ENCODE measurements at places on chromosomes 3 and 15.
A peak's percentile ranks its signal among the peaks of the same experiment; 100 is the strongest.

DNA sequence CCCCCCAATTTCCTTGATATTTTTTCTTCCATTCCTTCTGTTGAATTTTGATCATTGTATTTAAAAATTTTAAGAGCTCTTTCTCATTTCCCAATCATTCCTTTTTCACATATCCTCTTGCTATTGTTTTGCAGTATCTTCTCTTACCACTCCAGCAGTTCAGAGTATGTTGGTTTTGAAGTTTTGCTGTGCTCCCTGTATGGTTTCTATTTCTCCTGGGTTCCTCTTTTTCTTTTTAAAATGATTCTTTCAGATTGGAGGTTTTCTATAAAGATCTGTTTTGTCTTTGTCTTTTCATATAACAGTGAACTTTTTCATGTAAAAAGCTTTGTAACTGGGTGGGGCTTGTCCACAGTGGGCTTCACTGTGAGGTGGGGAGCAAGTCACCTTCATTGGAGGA is 12.8 kb downstream of the USP3 start:
- DNase-seq = no peak

- no peak for DNase-seq
Measured at GRCh38 chr3:45688194-45688881, 858 bp upstream of the SACM1L start.

DNA sequence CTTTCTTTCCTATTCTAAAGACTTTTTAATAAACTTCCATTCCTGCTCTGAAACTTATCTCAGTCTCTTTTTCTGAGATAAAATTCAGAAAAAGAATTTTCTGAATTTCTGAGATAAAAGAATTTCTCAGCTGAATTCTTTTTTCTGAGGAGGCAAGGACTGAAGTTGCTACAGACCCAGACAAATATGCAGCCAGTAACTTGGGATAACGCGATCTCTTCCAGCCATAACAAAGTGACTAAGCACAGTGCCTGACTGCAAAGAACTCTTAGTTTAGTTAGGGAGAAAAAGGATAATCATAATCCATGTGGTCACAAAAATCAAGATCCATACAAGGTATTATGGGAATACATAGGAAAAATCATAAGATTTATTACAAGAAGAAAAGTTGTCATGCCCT is 222.0 kb upstream of the GAP43 start:
- DNase-seq = no peak

DNA sequence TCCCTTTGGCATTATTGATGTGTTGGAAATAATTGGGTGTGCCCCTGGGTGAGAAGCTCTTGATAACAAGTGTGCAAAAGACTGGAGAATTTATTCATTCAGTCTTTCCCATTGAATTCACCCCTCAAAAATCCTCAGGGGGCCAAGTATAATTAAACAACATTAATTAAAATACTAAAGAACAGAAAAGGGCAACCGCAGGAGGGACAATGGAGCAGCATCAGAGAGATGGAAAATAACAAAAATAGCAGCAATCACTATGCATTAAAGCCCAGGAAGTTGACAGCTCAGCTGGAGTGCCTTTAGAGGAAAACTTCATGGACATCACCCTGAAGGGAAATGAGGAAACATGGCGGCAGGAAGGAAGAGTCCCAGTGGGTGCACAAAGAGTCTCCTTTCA is 227.6 kb downstream of the MINAR1 start:
- DNase-seq = no peak

DNA sequence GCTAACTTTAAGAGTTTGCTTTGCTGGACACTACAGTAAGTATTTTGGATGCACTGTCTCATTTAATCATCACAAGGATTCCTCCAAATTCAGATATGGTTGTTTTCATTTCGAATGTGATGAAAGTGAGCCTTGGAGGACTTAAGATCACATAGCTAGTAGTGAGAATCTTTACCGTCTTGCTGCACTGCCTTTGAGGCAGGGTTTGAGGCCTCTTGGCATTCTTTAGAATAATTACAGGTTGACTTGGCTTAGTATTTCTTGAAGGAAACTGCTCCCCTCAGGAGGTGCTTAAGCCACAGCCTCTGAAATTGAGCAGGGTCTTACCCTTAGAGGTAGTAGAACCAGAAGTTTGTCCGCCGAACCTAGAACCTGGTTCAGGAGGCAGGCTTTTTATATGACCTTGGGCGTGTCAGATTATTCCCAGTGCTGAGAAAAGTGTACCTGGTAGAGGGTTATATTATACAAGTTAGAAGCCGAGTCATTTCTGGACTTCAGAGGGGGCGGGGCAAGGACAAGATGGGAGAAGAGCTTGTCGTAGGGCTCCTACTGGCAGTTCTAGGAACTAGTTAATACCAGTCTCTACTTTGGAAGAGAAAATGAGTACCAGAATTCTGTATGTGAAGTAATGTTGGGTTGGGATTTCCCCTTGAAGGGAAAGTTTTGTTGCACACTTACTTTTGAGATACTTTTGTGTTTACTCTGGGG is 1.1 kb downstream of the TFG start:
- DNase-seq = peak; percentile 18

DNA sequence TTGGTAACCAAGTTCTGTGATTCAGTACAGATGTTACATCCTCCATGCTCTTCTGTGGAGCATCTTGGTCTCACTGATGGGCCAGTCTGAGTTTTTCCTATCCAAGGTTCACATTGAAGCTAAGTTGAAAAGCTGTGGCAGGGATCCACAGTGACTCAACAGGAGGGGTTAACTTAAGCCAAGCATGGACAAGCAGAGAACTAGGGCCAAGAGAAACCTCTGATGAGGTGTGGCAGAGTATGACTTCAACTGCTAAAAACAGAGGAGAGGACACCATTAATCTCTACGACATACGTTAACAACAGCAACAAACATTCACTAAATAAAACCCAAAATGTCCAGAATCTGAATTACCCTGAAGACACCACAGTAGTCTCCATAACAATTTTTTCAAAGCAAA is 268.1 kb upstream of the UBE2E2 start:
- DNase-seq = no peak

- DNase-seq = no peak
Measured at GRCh38 chr15:53397041-53397616, 362.3 kb downstream of the WDR72 start.

DNA sequence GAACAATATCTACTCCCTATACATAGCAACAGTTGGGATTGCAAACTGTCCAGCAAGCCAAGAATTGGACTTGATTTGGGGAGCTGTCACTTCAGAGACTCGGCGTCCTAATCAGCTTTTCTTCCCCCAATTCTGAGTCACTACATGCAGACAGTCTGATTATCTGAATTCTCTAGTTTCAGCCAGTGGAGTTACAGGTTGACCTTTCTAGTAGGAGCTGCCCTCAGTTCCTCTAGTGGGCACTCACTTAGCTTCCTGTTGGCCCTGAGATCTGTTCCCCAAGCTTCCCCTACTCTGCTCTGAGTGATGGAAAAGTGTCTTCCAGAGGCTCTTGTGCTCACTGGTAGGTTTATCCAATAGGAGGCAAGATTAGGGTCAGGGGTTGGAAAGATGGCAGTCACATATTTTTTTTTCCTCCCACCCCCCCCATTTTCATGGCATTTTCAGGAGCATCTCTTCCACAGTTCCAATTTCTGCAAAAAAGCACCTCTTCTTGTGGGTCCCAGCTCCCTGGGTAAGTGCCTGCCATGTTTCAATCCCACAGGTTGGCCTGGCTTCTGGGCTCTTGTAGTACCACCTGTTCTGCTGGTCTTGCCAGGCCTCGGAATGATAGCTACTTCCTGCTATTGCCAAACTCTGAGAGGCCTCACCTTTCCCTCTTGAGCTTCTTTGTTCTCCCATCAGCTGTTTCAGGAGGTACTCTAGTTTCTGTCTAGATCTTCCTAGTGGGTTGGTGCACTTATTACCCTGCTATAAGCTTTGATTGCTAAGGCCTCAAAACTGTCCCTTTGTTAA is 182.2 kb downstream of the RAP2B start:
- no peak for DNase-seq

DNA sequence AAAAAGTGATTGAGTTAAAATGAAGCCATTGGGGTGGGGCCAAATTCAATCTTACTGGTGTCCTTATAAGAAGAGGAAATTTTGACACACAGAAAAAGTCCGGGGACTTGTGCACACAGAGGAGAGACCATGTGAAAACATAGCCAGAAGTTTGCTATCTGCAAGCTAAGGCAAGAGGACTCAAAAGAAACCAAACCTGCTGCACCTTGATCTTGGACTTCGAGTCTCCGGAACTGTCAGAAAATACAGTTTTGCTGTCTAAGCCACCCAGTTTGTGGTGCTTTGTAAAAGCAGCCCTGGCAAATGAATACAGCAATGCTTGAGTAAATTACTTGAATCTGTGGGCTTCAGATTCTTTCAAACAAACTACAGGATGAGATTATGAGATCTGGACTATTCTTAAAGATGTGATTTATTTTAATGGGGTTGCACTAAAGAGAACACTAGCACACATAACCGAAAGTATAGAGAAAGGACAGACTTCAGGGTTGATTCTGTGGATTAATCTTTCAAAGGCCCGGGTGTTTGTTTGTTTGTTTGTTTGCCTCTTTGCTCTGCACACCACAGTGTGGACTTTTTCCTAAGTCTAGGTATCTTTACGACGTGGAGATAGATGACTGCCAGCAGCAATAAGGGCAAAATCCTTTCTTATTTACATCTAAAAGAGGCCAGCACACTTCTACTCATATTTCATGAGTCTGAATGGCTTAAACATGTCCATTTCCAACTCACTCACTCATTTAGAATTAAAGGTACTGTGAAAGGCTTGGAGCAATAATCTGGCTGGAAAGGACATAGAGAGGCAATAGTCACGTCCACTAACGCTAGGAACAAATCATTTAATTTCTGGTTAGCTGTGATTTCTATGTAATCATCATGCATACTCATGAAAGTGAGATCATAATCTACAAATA is 53.9 kb upstream of the SSR3 start:
- DNase-seq = no peak

DNA sequence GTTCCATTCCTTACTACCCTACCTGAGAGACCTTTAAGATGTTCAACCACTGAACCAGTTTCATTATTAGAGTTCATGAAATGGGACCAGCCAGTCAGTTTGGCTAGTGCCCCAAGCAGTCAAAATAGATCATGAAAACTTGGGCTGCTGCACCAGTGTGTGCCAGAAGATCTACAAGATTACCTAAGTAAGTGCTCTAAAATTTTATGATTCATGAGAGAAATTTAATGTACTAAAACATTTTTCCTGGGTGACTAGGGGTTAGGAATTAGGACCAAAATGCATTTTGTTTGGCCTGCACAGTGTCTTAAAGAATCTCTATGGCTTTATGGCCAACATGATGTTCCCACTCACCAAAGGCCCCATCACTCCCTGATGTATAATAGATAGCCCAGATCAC is 214.7 kb downstream of the ATP8B4 start:
- DNase-seq = no peak

GRCh38 chr15:63301088-63301487 is 23.7 kb downstream of the APH1B start:
- no peak for DNase-seq

DNA sequence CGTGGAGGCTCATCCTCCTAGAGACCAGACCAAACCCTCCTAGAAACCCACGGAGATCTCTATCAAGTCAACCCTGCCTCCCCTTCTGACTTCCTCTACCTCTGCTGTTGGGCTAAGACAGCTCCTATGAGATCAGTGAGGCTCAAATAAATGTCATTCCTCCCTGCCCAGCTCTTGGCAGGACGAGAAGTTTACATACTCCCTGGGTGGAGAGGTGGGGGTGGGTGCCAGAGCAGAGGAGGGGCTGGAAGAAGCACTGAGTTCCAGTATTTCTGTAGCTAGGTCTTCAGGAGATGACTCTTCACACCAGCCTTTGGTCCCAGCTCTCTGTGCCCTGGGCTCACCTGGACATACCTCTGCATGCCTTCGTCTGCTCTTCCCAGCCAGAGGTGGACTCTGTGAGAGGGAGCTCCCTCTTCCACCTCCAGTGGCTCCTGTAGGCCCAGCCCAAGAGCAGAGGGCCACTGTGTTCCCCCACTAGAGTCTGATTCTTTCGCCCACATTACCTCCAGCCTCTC is 42.4 kb upstream of the TLE3 start:
- DNase-seq = no peak

- DNase-seq = no peak
Measured at GRCh38 chr3:126390751-126391150, 4.0 kb upstream of the CFAP100 start.

DNA sequence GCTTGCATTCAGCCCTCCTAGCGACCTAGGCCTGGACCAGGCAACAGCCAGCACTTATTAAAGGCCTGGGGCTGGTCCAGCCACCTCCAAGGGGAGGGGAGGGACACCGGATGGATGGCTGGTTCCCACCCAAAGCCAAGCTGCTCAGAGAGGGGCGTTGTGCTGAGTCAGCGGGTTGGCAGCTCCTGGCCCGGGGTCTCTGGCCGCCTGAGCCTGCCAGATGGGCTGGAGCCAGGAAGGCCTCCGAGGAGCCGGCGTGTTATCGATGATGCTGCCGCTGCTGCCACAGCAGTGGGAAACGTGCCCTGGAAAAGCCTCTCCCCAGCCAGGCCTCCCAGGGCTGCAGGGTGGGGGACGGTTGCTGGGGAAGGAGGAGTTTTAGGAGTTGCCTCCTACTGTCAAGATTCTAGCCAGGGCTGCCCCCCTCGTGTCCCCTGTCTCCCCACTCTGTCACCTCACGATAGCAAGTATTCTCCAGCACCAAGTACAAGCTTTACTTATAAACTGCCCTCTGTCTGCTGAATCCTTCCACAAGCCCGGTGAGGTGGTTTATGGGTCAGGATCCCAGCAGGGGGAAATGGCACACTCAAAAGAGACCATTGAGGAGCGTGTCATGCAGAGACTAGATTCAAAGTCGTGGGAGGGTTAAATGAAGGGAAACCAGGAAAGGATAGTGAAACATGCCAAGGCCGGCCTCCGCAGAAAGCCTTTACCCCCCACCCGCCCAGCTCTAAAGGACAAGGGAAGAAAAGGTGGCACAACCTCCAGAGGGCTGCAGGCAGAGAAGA is 43.2 kb upstream of the TSEN2 start:
- DNase-seq = no peak

- DNase-seq = no peak
Measured at GRCh38 chr3:189806171-189806951, 175.2 kb downstream of the TP63 start.

DNA sequence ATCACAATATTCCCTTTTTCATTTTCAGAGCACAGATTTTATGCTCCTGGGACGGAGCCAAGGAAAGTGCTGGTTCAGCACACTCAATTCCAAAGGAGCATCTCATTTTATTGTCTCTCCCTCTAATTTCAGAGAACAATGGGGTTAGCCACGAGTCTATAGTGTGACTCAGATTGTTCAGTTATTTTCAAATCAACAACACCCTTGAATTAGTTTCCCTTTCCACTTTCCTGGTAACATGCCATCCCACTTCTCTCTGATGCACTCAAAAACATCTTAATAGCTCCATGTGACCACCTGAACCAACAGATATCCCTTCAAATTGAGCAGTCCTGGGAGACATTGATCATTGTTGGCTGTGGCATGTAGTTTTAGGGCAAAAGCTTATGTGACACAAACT is 389.7 kb upstream of the MDFIC2 start:
- no peak for DNase-seq
